Activated gamma-delta T cell treated with Interleukin-2 at 50 U/mL for 16 hours (primary cell): ENCODE measurements at places on chromosomes 4 and X.

DNA sequence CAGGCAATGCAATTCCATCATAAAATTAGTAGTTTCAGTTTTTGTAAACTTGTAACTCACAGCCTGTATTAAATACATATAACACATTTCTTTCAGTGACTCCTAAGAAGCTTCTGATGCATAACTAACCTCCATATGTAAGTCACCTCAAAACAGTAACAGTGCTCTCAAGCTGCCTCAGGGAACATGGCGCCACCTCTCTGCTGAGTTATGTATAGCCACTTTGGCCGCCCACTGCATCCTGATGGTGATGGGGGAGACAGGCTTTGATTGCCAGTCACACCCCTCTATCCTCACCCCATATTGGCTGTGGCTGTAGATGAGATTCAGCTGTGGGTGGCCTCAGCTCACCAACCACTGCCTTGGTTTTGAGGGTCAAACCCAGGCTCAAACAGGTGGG, 54.3 kb downstream of the LRBA start:
- no peak for DNase-seq

- DNase-seq, result no peak
These were observed 101.4 kb downstream of the FIP1L1 start for GRCh38 chr4:53478671-53479456.

- no peak for DNase-seq
These were observed 2.9 kb downstream of the UGT8 start for GRCh38 chr4:114601304-114602052.

DNA sequence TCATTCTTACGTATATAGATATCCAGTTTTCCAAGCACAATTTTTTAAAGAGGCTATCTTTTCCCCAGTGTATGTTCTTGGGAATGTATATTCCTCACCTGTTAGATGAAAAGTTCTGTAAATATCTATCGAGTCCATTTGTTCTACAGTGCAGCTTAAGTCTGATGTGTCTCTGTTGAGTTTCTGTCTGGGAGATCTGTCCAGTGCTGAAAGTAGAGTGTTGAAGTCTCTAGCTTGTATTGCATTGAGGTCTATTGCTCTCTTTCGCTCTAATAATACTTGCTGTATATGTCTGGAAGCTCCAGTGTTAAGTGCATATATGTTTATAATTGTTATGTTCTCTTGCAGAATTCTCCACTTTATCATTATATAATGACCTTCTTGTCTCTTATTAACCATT, 373.1 kb downstream of the PPARGC1A start:
- DNase-seq, result no peak

DNA sequence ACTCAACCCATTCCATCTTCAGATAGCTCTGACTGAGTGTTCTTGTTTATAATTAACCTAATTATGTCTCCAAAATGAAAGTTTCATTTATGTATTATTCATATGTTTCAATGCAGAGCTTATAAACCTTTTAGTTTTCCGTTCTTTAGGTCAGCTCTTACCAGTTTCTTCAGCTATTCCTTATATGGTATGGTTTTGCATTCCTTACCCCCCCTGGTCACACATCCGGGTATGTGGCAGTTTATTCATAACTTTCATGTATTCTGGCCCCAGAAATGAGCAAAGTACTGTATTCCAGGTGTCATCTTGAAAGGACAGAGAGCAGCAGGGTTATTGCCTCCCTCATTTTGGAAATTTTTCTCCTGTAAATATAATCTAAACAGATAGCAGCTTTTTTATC, 16.8 kb upstream of the IGSF1 start:
- DNase-seq, result no peak
